ENCODE measurements at places on chromosomes 4 and X.

DNA sequence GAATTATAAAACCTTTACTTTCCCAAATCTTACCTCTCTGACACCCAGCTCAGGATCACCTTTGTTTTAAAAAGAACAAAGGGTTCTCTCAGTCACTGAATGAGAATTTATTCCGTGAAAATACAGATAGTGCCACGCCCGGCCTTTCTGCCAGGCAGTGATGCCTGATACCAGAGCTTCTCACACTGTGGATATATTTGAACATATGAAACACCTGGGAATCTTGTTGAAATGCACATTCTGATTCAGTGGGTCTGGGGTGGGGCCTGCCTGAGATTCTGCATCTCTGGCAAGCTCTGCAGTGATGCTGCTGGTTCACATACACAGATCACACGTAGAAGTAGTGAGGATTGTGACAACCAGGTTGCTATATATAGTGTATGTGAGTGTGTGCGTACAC is 46.0 kb downstream of the ELOVL6 start:
- DNase-seq: no peak

DNA sequence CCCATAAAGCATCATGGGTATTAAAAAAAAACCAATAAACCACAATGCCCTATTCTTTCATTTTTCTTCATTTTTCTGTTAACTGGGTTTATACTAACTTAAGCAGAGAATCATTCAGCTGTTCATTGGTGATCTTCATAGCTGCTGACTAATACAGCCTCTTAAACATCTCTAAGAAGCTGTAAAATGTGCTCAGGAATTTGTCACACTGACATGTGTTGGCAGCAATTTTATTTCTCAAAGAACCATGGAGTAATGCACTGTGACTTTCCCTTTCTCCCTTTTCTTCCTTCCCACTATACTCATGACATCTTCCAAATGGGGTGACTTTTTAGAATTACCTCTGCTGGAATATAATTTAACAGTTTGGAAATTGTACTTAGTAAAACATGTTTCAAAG is 315.4 kb downstream of the ANTXR2 start:
- DNase-seq: no peak

DNA sequence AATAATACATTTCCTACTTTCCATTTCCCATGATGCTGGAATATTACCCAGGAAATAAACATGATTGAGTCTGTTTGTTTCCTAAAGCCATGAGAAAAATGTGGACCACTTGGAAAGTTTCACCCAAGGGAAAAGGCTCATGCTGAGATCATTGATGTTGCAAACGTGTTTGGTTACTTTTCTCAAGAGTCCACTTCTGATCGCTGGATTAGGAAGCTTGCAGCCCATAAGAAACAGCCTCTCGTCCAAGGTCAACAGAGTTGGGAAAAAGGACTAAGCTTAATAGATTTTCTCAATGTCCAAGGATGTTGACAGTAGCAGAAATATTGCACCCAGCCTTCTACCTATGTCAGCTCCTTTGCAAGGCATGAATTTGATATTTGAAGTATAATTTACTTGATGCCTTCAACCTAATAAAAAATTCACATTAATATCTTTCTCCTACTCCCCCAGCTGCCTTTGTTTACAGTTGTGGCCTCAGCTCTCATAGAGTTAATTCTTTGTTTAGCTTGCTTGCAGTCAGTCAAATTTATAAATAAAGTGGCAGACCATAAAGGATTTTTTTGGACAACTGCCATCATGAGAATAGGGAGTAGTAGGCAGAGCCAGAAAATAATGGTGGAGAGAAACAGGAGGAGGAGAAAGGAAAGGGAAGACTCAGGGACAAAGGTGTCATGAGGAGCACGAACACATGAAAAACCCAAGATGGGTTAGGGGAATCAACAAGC is 65.6 kb upstream of the BLTP1 start:
- no peak for DNase-seq

DNA sequence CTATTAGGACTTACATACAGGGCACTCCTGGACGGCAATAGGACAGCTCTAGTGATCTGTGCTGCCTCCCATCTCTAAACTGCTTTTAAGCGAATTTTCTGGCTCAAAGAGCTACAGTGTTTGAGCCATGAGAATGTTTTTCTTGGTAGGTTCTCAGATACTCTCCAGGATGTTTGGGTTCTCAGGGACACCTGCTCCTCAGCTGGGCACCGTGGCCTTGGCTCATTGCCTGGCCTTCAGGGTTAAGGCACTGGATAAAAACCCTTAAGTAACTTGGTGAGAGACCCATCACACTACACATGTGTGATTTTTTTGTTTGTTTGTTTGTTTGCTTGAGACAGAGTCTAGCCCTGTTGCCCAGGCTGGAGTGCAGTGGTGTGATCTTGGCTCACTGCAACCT is 38.5 kb upstream of the HERC5 start:
- no peak for DNase-seq

DNA sequence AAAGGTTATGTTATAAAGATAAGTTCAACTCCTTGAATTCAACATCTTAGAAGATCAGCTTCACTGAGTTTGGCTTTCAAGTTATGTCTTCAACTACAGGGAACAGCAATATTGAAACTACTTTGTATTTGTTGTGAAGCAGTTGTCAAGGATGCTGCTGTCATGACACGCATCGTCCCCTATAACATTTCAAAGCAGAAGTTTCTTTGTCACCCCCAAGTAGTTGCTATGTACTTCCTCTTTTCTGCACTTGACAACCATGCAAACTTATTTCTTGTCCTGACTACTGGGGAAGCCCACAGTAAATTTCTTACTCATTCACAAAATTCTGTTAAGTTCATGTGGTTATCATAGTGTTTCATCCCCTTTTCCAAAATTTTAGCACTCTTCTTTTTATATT is 14.3 kb downstream of the ANTXR2 start:
- DNase-seq: no peak

DNA sequence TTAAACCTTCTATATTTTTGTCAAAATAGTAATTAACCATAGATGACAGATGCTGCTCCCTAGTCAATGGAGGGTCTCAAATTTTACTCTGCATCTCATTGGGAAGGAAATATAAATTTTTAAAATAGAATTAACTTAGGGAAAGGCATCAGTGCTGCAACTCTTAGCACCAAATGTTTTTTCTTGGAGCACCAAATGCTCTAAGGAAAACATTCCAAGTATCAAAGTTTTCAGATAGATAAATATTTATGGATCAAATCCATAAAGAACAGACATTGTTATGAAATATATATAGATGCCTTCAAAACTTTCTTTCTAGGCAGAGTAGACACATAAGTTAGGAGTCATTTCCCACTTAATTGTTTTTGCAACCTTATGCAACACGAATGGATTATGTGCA is 168.7 kb downstream of the ANTXR2 start:
- no peak for DNase-seq

DNA sequence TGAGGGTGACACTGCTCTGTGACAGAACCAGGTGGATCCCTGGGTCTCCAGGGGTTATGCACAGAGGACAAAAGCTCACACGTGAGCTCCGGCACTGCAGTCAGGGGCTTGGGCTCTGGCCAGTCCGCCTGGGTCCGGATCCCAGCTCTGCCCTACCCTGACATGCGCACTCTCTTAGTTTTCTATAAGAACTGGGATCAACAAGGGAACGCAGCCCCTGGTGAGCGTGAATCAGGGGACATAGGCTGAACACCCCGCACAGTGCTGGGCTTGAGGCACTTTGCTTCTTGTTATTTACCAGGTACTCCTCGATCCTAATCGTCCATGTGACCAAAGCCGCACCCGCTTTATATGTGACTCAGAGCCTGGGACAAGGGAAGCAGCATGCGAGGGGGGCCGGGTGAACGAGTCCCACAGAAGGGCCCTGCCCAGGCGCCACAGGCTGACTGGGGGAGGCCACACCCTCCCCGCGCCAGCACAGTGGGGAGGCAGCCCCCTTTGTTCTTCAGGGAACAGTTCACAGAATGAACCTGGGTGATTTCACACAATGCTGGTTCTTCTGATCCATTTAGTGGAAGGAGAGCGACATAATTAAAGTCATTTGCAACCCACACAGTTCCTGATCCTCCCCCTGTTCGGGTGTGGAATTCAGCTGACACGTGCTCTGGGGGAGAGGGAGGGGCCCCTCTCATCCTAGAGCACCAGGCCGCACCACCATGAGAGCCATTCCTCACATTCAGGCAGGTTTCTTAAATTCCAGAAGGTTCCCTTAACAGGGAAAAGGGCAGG is 55.5 kb downstream of the WFS1 start:
- DNase-seq: no peak

- DNase-seq: no peak
These were observed 50.2 kb upstream of the SHISA3 start for GRCh38 chr4:42347076-42347475.

DNA sequence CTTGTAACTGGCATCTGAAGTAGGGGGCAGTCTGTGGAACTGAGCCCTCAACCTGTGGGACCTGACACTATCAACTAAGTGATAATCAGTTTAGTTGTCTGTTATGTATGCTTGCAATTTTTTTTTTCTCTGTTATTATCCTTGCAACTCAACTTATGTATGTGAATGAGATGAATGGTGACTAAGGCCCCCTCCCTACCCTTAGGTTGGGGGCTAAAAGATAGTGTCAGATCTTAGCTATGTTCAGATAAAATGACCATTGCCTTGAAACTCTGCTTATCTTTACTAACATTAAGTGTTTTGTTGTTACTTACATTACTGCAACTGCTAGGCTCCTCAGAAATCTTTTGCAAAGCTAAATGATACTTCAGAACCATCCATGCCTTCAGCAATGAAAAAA is 31.5 kb downstream of the TMEM184C start:
- no peak for DNase-seq

GRCh38 chrX:421646-422391 is 35.1 kb upstream of the PPP2R3B start:
- no peak for DNase-seq

GRCh38 chr4:6188687-6189305 is 11.6 kb downstream of the JAKMIP1 start:
- no peak for DNase-seq

DNA sequence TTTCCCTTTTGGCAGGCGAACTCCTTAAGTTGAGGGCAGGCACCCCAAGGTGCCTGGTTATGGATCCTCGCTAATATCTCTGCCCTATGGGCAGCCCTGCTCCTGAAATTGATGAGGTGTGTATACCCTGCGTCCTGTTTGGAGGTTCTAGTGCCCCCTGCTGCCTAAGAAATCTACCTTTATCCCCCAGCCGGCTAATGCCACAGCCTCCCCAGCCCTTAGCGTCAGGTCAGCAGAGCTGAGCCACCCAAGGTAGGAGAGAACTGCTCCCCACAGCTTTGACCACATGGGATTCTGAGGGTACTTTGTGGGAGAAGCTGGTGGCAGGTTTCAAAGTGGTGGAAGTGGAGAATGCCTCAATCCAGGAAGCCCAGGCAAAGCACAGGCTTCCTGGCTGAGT is 50.8 kb downstream of the ANAPC4 start:
- no peak for DNase-seq

GRCh38 chrX:2463973-2464676 is 36.7 kb downstream of the DHRSX start:
- DNase-seq: no peak

DNA sequence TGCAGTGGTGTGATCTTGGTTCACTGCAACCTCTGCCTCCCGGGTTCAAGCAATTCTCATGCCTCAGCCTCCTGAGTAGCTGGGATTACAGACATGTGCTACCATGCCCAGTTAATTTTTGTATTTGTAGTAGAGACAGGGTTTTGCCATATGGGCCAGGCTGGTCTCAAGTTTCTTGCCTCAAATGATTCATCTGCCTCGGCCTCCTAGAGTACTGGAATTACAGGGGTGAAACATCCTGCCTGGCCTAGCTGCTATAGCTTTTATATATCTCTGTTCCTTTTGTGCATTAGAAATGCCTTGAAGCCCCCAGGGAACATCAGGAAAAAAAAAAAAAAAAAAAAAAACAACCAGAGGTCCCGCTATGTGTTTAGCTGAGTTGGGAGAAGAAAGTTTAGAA is 34.8 kb downstream of the UBE2K start:
- no peak for DNase-seq

- no peak for DNase-seq
These were observed 105.8 kb downstream of the FAM53A start for GRCh38 chr4:1578251-1578773.

DNA sequence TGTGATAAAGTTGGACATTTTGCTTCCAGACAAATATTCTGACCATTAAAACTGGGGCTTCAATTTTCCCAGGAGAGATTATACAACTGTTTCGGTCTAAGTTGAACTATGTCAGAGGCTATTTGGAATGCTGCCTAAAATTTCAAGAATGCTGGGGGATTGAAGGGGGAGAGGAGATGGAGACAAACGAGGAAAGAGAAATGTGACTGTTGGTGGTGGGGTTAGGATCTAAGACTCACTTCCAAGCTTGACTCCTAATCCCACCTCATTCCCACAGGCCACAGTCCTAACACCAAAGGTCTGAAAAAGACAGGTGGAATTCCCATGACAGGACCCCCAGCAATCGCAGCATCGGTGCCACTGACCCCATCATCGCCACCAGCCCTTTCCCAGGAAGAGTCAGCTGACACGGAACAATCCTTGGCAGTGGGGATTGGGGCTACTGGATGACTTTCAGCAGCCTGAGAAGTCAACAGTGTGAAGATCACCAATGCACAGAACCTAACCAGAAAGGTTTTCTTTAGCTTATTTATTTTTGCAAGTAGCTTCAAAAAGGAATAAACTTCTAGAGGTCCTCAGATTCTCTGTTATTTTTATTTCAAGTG is 74.0 kb upstream of the PRSS48 start:
- DNase-seq: no peak

DNA sequence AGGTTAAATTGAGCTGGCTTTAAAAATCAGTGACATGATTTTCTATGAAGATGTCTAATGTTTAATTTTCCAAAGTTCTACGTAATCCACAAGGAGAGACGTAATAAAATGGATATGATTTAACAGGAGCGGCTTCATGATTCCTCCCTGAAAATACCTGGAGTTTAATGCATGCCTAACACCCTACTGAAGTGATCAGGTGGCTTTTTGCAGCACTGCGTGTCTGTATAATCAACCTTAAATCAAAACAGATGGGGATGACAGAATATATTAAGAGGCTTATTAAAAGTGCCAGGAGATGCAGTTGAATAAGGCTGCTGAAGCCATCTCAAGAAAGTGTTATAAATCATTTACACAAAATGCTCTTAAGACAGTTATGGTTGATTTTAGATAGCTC is 112.4 kb upstream of the TLR3 start:
- DNase-seq: no peak

DNA sequence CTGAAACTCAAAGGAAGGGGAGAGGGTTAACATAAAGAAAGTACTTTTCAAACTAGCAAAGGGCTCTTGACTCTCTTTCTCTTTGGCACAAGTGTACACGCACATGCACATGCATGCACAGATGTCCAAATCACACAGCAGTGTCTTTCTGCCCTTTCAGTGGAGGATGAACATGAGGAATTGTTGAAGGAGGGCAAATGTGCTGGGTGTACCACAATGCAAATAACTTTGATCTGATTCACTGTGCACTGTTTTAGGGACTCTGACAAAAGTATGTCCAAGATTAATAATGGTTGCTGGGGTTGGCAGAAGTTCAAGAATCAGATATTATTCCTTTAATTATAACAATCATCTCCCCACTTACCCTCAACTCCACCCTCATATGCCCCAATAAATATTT is 93.8 kb downstream of the GPC4 start:
- no peak for DNase-seq

GRCh38 chrX:32644476-32645245 is 566.7 kb downstream of the DMD start:
- DNase-seq: no peak
